ENCODE measurements at places on chromosomes 16 and 17.

GRCh38 chr16:154217-155030 is 2.0 kb downstream of the HBZ start:
- no peak for DNase-seq

GRCh38 chr16:84446084-84446483 is 58.4 kb downstream of the MEAK7 start:
- DNase-seq: no peak

GRCh38 chr16:85316321-85316919 is 204.1 kb upstream of the CIBAR2 start:
- no peak for DNase-seq

- DNase-seq: no peak
These were observed 38.8 kb downstream of the METRNL start for GRCh38 chr17:83118071-83118841.

GRCh38 chr17:12789075-12789480 is 220 bp upstream of the ARHGAP44 start:
- DNase-seq: peak; percentile 9
